Activated naive CD8-positive, alpha-beta T cell treated with anti-CD3 and anti-CD28 coated beads, Interleukin-2, amount 50 U/mL, for 24 hours (primary cell): ENCODE measurements at places on chromosomes 6 and 20.

DNA sequence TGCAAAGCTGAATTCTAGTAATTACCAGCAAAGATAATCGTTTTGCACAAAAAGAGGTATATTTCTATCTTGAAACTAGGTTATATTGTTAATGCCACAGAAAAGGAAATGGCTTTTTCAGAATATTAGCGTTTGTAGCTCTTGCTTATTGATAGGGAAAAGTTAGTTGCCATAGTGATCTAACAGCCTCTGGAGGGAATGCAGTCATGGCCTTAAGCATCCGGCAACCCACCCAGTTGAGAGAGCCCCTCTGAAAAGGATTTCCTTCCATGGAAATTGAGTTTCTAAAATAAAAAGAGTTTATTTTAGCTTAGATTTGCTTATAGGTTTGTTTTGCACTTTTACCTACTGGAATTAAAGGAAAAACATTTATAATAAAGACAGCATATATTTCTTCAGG, 224.5 kb downstream of the BCKDHB start:
- DNase-seq: no peak

DNA sequence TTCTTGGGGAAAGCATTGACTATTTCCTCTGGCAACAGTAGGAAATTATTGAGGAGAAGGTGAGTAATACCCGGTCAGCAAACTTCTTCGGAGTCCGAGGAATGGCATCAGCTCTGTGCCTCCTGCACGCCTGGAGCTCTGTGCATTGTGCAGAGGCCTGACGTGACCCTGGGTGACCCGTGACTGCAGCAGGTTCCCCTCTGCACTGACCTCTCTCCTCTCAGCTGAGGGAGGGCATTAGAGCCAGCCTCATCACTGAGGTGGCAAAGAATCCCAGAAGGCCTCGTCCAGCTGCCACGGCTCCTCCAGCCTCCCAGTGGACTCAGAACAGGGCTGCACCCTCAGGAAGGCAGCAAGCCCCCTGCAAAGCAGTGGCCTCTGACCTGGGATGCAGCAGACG, 502.9 kb downstream of the CD83 start:
- DNase-seq: no peak

DNA sequence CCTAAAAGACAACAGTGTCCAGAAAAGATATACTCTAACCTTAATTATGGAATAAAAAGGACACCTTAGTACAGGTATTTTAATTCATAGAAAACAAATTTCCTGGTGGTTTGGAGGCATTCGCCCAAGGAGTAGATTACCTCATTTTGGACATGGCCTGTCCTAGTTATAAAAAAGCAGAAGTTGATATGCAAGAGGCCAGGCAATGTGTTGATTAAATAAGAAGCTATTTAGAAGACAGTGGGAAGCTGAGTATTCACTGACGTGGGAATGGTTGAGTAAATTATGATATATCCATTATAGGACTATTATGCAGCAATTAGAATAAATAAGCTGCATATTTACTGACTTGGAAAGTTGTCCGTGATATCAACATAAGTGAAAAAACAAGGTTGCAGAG, 314.9 kb downstream of the ALDH8A1 start:
- DNase-seq: no peak

- no peak for DNase-seq
Measured at GRCh38 chr20:51688600-51689244, 79.5 kb downstream of the ATP9A start.

DNA sequence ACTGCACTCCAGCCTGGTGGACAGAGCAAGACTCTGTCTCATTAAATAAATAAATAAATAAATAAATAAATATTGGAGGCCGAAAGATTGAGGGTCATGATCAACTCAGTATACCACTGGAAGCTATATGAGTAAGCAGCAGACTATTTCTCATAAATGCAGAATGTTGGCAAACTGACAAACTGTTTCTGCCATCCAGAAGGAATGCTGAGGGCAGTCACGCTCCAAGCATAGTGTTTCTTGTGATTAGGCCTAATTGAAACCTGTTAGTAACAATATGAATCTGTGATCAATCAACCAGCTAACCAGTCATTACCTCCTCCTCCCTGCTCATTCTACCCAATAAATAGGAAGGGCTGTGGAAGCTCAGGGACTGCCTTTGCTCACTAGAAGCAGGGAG, 15.2 kb upstream of the KCNK15 start:
- DNase-seq: no peak

GRCh38 chr6:89002523-89002922, 39.1 kb upstream of the RNGTT start:
- no peak for DNase-seq

GRCh38 chr6:165585060-165585459, 78.0 kb downstream of the PDE10A start:
- no peak for DNase-seq
